IPS-NIHi11 (cell line): ENCODE measurements at places on chromosomes 2 and 18.
A peak's percentile ranks its signal among the peaks of the same experiment; 100 is the strongest.

- no peak for DNase-seq
Observed at GRCh38 chr18:26734760-26735159, 130.7 kb downstream of the AQP4 start.

DNA sequence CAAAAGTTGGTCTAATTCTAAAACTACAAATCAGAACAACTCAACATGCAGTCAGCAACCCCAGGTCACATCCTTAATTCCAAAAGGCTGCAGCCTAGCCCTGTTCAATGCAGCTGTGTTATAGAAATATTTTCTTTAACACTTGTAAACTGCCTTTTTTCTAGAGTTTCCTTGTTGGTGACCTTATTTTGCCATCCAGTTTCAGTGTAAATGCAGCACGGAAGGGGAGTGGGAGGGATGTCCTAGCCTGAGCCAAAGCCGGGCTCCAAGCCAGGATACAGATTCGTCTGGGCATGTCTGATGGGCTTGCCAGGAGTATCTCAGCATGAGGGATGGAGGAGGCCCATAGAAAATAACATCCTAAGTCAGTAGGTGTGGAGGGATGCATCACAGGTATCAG lies 17.7 kb upstream of the SP3 start:
- no peak for DNase-seq

DNA sequence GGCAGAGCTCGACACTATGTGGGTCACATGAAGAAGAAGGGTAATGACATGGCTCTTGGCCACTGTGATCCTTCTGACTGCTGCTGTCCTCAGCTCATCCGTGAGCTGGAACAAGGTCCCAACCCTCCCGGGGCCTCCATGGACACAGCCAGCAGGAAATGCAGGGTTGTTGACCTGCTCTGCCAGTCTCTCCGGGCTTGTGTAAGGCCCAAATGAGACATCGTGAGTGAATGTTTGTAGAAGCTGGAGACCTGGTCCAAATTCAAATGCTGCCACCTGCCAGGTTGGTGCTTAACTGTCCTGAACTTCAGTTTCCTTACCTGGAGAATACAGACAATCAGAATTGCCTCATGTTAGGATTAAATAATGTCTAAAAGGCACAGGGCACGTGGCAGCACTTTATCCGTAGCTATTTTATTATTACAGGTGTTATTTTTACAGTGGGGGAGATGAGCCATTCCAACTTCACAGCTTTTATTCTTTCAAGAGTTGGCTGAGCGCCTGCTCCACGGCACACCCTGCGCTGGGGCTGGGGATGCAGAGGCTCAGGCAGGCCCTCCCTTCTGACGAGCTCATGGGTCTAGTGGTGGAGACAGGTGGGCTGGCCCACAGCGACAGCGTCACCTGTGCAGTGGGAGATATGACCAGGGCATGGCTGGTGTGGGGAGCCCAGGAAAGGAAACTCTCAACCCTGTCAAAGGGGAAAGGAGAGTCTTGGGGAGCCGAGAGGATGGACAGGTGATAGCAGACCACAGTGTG lies 15.1 kb downstream of the ARHGEF4 start:
- DNase-seq, result no peak

GRCh38 chr18:9910661-9911060 lies 3.2 kb upstream of the VAPA start:
- no peak for DNase-seq

DNA sequence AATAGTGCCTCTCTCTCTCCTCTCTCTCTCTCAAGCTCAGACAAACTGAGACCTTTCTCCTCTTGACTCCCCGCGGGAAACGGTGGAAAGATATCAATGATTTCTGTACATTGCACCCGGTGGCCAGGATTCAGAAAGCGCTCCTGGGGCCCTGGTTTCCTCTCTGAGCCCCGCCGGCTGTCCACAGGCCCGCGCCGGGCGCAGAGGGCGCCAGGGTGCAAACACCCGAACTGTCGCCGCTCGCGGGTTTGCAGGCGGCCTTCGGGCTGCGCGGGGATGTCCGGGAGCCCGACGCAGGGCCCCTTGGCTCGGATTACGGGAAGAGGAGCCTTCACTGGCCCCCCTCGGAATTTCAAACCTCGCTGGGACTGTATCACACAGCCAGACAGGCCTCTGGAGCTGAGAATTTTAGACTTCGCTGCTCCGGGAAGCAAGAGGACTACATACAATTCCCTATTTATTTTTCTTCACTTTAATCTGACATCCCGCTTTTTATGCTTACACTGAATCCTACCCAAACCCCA lies 5.2 kb upstream of the EN1 start:
- DNase-seq, result no peak

DNA sequence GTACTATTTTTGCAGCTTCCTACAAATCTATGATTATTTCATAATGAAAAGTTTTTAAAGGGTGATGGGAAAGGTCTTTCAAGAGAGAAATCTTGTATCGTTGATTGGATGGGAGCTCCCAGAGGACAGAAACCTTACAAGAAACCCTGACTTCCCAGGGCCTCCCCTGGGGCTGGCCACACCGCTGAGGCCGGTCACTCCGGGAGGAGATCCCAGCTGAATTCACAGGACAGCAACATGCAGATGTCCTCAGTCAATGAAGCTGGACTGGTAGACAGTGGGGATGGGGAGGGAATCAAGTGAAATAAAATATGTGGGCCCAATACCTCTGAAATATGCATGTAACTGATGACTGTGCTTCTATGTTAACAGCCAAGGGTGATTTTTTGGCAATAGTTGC lies 135.6 kb downstream of the TFCP2L1 start:
- no peak for DNase-seq

DNA sequence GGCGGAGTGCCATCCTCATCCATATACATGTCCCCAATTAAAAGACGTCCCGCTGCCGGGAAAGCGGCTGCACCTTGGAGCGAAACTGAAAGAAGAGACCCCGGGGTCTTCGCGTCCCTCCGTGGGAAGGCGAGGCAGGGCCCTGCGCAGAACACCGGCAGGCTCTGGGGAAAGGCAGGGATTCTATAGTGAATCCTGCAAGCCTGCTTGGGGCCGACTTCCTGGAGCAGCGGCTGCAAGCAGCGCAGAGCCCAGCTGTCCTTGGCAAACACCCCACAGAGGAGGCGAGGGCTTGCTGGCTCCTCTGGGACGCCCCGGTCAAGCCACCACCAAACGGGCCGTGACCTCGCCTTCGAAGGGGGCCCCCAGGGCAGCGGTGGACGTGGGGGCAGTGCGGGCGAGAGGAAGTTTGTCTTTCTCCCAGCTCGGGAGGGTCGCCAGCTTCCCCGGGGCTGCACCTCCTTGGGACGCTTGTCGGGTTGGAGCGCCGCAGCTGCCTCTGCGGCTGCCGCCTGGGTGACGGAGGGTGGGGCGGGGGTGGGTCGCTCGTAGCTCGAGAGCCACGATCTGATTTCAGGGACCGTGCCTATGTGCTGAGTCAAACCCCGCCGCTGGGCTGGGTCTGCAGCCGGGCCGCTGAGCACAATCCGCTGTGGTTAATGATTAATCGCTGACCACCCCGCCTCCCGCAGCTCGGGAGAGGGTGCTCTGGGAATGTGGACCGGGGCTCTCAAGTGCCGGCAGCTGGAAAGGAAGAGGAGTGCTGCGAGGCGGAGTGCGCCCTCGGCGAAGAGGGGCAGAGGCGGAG lies 486 bp upstream of the GPR39 start:
- DNase-seq, result peak; percentile 81

DNA sequence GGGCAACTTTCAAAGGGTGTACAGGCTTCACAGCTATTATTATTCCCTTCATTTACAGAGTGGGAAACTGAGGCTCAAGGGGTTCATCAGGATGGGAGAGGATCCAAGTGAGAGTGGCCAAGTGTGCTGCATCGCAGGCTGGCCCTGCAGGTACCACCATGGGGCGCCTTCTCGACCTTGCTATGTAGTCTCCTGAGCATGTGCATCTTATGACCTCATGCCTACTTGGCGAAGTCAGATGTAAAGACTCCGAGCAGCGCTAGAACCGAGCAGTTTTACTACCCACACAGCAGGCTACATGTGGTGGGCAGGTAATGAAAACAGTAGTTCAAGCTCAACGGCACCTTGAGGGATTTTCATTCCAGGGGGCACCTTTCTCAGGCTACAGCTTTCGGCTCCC lies 42.0 kb downstream of the TFCP2L1 start:
- DNase-seq, result no peak

DNA sequence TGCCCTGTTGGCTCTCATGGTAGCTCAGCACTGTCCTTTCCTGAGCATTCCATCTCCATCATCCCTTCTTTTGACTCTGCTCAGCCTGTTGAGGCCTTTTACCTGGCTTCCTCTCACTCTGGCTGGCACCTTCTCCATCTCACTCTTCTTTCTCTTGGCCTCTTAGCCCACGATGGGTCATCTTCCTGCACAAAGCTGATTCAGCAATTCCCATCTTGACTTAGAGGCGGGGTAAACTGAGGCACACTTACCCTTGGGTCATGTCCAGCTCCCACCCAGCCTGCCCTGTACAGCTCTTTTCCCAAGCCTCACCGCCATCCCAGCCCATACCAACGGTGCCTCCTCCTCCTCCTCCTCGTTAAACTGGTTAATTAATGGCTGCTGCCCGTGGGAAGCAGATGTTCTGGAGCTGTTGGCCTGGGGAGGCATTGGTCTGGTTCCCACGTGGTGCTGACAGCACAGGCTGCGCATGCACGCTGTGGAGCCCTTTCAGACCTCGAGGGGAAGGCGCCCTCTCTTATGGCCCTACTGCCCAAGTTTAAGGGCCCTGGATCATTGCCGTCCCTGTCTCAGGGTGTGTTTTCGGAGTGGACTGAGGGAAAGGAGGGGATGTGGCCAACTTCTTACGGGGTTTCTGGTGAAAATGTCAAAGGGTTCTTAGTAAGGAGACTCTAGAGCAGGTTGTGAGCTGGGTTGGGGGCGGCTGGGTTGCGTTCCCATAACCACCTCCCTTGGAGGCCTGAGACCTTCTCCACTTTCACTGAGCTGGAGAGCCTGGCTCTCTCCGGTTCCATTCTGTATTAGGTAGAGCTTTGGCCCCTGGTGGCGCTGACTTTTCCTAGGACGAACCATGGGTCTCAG lies 10.9 kb downstream of the WNT10A start:
- no peak for DNase-seq

- DNase-seq, result no peak
Observed at GRCh38 chr2:193806088-193806774, 1611.5 kb upstream of the TMEFF2 start.

DNA sequence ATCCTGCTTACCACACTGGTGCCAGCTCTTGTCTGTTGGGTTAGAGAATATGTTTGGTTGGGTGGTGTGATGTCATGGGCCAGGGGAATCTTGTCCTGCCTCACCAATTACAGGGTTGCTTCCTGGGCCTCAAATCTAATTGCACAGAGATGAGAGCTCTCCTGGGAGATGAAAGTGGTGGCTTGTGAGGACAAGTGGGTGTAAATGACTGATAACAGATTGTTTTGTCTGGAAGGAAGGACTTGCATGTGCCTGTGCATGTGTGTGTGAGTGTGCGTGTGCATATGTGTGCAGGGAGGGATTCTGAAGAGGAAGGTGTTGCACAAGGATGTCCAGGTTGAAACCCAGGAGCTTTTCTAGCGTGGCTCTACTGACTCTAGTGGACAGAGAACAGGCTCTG lies 271.9 kb downstream of the LOXHD1 start:
- no peak for DNase-seq

- no peak for DNase-seq
Observed at GRCh38 chr2:179298666-179299065, 34.0 kb upstream of the SESTD1 start.

DNA sequence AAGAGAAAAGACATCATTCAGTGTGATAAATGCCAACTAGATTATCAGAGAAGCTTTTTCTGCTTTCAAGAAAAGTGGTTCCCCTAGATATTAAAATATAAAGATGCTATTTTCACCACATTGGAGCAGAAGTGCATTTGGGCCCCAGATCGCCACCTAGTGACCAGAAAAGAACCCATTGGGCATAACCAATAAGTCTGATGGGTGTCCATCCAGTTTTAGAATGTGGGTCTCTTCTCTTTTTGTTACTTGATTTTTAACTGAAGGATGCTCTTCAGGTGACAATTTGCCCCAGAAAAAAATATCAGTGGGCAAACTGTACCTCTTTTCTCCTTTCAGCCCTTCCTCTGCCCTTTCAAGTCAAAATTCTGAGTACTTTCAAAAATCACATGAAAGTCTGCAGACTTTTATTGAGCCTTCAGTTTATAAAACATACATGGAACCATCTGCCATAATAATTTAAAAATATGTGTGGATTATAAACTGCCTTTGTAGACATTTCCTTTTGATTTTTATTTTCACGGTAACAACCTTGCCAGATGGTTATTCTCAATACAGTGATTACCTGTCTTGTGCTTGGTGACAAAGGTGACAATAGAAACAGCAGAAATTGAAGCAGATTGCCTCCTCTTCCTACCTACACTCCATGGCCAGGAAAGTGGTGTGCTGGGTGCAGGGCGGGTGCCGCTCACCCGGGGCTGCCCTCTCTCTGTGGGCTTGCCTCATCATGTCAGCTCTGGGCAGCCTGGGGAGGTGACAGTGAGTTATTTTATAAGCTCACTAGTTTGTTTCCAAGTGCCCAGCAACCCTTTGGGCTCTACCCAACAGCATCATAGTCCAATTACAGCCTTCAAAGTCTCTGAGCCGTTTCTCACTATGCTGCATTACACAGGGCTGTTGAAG lies 124.5 kb downstream of the DCDC2C start:
- DNase-seq, result peak; percentile 47

GRCh38 chr2:236745420-236746210 lies 176.0 kb downstream of the ACKR3 start:
- peak; percentile 43 for DNase-seq

- no peak for DNase-seq
Observed at GRCh38 chr2:85681372-85681763, 12.8 kb upstream of the GNLY start.

DNA sequence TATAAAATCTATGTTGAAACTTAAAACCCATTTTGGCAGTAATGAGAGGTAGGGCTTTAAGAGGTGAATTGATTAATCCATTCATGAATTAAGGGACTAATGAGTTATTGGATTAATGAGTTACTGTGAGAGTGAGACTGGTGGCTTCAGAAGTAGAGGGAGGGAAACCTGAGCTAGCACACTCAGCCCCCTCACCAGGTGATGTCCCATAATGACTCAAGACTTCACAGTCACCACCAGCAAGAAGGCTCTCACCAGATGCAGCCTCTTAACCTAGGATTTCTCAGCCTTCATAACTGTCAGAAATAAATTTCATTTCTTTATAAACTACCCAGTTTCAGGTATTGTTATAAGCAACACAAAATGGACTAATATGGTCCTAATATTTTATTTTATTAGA lies 621.7 kb upstream of the ACVR2A start:
- no peak for DNase-seq

DNA sequence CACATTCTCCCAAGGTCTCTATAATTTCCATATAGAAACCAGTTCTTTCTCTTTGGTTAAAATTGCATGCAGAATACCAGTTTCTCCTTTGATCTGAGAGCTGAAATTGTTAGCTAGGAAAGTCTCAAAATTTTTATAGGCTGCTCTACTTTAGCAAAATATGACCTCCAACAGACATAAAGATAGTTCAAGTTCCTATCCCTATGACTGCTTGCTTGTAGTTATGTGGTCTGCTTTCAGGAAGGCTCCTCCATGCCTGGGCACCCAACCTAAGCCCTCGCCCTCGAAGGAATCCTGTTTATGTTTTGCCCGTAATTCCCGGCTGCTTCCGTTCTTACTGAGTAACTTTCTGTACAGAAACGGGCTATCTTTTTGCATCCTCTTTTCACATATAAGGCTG lies 28.0 kb upstream of the LTBP1 start:
- DNase-seq, result no peak

GRCh38 chr2:28101892-28102291 lies 211.4 kb downstream of the BABAM2 start:
- no peak for DNase-seq
